ENCODE measurements at places on chromosomes 3 and 15.

GRCh38 chr15:46312133-46312740 is 677.4 kb downstream of the SQOR start:
- no peak for DNase-seq

DNA sequence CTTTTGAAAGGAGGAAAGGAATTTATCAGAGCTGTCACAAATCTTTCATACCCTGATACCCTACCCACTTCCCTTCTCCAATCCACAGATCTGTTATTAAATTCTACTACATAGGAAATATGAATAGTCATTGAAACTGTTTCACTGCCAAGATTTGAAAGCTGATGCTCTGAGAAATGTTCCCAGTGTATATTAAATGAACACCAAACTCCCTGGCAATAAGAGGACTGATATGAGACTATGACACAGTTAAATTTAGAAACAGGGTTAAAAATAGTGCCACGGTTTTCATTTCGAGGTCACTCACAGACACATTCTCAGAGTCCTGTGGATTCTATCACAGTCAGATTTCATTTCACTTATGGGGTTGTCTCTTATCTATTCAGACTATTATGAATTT is 27.2 kb upstream of the GBE1 start:
- DNase-seq: no peak

DNA sequence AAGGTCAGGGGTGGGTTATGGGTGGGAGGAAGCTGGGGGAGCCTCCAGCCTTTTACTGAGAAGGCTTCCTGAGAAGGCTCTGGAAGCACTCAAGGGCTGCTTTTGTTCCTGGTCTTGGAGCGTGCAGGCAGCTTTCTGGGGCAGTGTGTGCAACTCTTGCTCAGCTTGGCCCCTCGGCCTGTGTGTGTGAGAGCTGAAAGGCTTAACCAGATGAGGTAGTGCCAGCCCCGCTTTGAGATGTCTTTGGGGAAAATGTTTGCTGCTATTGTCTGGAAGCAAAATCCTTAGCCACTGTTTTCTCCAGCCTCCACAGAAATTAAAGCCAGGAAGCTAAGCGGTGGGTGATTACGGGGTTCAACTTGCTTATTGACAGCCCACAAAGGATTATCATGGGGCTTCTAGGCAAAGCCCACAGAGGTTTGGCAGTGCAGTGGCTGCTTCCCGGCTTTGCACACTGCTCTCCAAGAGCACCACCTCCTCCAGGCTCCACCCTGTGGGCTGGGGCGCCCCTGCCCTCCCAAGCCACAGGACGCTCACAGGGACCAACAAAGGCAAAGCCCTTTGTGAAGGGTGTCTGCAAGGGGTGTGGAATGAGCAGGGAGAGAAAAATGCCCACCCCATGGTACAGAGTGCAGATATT is 121.7 kb upstream of the TLE3 start:
- no peak for DNase-seq

DNA sequence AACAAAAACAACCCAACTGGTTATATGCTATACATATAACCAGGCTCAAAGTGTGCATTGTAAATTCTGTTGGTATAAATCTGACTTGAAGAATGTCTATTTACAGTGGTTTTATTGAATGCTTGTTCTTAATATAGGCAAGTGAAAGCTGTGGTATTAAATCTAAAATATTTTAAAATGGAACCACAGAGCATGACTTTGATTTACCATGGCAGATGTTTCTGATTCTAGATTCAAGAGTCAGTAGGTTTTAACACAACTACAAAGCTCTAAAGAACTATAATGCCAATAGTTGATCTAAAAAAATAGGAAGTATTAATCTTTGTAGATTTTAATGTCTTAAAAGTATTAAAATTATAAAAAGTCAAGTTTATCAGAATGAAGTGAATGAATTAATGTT is 141.9 kb upstream of the PLSCR5 start:
- DNase-seq: no peak
